ENCODE measurements at places on chromosomes 2 and 18.

GRCh38 chr2:197850882-197851450, 46.6 kb downstream of the PLCL1 start:
- no peak for DNase-seq

GRCh38 chr2:98793897-98794830, 63.2 kb upstream of the MGAT4A start:
- no peak for DNase-seq

DNA sequence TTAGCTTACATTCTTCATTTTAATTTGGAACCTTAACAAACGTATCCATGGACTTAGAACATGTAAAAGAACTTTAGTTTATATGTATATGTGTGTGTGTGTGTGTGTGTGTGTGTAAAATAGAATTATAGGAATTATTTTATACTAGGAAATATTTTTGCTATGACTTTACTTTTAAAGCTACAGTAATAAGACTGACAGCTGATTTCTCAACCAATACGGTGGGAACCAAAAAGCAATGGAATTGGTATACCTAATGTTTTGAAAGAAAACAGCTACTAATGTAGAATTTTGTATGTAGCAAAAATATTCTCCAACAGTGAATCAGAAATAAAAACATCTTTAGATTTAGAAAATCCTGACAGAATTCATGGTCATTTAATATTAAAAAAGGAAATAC, 146.5 kb upstream of the ARL4C start:
- DNase-seq: no peak

- no peak for DNase-seq
Measured at GRCh38 chr18:78771496-78772359, 207.9 kb upstream of the SALL3 start.

DNA sequence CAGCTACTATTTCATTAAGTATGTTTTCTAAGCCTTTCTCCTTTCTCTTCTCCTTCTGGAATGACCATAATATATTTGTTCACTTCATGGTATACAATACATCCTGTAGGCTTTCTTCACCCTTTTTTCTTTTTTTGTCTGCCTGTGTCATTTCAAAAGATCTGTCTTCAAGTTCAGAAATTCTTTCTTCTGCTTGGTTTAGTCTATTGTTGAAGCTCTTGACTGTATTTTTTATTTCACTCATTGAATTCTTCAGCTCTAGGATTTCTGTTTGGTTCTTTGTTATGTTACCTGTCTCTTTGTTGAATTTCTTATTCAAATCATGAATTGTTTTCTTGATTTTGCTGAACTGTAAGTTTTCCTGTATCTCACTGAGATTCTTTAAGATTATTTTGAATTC, 109.9 kb downstream of the TMEM131 start:
- no peak for DNase-seq

DNA sequence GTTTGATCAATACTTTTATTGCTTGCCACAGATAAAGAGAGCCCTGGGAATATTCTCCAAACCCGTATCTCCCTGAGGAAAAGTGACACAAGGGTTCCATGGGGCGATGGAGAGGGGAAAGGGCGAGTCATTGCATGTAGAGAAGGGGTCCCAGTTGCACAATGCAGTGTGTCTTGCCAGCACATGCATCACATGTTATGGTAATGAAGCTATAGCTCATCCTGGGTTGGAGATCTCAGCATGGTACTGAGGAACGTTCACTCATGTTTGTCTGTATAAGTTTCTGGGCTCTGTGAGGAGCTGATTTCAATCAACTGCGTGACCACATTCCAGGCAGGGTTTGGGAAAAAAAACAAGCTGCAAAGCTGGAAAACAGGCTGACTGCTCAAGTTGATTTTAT, 220.7 kb upstream of the MC4R start:
- no peak for DNase-seq

GRCh38 chr18:49625021-49625691, 63.3 kb downstream of the LIPG start:
- no peak for DNase-seq

GRCh38 chr18:22340331-22340730, 77.4 kb downstream of the CTAGE1 start:
- no peak for DNase-seq

DNA sequence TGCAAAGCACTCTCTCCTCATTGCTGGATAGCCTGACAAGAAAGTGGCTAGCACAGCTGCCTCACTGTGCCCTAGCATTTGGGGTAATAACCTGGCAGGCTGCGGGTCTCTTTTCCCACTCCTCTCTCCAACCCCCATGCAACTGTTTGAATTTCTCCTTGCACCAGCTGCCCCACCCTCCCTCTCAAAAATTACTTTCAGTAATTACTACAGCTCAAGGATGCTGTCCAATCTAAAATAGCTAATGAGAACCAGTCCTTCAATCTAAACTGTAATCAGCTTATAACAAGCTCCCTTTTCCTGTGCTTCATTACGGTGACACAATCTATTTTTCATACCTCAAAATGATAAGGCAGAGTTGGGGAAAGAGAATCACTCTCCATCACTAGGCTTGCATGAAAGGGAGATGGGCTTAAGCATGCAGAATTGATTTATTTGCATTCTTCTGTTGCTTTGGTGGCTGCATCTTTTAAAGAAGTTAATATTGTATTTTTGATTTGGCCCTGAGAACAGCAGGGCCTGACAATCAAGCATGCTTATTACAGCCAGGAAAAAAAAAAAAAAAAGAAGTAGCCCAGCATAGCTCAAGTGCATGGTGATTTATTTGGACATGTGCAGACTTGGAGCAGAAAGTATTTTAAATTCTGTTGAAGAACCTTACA, 881.8 kb downstream of the SLC4A3 start:
- no peak for DNase-seq

GRCh38 chr2:112074506-112074905, 19.4 kb downstream of the TMEM87B start:
- peak; percentile 12 for DNase-seq

DNA sequence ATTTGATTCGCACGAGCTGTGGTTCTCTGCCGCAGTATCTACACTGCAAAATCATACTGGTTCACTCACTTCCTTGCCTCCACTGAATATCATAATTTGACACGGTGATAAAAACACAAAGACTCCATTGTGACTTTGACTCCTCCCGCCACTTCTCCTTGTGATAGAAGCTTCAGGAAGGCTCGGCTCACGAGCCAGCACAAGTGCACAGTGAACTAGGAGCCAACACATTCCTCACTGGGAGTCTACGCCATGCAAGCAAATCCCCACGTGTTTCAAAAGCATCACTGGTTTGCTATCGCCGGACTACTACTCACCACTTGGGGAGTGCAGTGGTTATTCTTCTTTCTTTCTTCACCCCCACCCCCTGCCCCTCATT, 293.3 kb upstream of the PARD3B start:
- no peak for DNase-seq

GRCh38 chr2:33316328-33316727, 160.1 kb upstream of the RASGRP3 start:
- DNase-seq: no peak

DNA sequence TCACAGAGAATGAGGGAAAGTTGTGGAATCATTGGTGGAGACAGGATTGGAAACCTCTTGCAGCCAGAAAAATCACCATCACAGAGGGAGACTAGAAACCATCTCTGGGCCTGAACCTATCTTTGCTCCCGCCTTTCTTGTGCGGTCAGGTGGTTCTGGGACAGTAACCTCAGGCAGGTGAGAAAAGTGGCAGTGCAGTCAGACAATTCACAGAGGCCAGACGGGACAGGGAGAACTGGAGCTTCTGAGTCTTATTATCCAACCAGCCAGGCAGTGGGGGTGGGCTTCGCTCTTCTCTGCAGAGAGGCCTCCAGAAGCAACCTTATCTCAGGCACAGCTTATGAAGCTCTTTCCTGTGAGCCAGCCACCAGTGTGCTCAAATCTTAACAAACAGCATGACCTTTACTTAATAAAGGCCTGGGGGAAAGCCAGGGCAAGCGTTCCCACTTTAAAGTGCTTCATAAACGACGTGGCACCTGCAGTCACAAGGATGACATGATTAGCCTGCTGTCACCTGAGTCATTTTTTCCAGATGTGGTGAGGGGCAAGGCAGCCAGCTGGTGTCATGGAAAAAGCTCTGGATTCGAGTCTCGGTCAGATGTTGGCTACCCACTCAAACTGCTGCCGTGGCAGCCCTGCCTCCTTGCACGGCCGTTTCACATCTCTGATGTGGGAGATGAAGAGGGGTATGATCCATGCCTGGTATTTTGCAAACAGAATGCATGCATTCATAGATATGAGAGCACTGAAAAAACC, 109.7 kb downstream of the B3GNT2 start:
- DNase-seq: peak; percentile 47

DNA sequence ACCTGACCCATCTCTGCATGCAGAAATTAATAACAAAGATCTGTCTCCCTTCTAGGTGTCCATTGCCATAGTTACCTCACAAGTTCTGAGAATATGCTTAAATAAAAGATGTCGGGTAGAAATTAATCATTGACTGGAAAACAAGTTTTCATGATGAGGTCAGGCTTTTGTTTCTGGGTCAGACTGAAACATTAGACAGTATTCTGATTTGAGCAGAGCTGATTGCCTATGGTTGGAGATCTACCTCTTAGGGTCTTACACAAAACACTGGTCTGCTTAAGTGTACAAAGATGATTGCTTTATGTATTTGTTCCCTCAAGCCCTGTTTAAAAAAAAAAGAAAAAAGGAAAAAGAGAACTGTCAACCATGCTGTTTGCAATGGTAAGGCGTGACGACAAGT, 956.4 kb downstream of the CPS1 start:
- no peak for DNase-seq

GRCh38 chr2:101173707-101174295, 22.6 kb upstream of the TBC1D8 start:
- DNase-seq: no peak

DNA sequence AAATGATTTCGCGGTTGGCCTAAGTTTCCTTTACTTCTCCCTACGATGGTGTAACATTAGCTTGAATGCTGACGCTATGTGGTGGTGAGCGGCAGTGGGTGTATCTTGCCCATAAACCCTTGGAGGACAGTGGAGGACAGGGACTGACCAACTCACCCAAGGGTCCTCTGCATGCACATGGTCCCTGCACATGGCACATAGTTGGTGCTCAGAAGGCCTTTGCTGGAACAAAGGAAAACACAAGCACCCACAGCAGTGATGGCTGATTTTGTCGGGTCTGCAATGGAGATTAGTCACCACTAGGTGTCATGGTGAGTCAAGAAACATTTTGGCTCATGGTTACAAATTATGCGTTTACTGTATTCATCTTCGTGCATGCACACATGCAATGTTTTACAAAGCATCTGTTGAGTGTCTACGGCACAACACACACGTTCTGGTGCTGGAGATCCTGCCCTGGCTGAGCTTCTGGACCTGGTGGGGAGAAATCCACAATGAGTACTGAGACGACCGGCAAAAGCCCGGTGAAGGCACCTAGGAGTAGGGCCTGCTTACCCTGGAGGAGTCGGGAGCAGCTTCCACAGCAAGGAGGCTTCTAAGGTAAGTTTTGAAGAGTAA, 44.0 kb downstream of the PDCL3 start:
- peak; percentile 15 for DNase-seq

DNA sequence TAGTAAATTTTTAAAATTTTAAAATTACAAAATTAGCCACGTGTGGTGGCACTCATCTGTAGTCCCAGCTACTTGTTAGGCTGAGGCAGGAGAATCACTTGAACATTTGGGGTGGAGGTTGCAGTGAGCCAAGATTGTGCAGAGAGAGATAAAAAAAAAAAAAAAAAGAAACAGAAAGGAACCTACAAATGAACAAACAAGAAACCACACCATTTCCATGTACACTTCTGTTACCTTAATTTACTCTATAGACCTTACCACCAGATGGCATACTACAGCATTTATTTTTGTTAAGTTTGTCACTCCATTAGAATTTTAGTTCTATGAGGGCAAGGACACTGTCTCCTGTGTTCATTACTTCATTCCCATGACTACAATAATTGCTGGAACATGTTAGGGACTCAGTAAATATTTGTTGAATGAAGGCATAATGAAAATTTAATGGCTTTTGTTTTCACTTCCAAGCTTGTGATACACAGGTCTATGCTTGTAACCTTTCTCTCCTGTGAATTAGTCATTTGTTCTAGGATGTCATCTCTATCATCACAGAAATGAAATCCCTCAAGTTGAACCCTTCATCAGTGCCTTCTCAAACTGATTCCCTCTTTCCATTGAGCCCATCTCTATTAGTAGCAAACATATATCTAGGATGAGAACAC, 76.0 kb downstream of the ARHGAP15 start:
- peak; percentile 72 for DNase-seq

DNA sequence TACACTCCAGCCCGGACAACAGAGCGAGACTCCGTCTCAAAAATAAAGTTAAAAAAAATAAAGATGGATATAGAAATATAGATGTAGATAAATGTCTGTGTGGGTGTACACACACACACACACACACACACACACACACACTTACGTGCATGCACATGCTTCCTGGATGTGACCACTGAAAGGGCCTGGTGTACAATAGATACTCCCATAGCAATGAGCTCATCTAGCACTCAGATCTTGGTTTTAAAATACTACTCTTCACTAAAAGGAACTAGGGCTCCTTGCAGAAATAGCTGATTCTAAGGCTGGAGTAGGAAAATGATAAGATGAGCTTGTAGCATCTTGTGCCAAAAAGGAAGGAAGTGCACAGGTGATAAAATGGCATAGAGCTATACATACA, 39.1 kb downstream of the ROCK2 start:
- peak; percentile 15 for DNase-seq

DNA sequence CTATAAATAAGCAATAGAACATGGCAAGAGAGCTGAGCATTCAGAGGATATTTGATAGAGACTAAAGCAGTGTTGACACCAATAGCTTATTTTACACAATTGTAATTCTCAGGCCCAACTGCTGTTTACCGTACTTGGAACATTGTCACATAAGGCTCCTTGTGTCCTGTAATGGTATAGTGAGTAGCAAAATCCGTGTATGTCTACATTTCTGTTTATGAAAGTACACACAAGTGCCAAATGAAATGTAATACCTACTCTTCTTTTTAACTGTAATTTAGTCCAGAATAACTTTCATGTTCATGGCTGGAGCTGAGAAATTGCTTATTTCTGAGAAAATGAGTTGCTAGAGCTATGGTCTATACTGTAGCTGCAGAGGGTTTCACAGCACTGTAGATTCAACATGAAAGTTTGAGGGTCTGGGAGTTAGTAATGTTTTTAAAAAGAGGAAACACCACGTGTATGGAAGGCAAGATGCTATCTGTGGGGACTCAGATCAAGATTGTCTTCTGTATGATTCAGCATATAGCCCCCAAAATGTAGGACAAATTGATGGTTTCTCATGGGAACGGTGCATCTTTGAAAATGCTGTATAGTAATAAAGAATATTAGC, 110.2 kb upstream of the NOSTRIN start:
- no peak for DNase-seq

DNA sequence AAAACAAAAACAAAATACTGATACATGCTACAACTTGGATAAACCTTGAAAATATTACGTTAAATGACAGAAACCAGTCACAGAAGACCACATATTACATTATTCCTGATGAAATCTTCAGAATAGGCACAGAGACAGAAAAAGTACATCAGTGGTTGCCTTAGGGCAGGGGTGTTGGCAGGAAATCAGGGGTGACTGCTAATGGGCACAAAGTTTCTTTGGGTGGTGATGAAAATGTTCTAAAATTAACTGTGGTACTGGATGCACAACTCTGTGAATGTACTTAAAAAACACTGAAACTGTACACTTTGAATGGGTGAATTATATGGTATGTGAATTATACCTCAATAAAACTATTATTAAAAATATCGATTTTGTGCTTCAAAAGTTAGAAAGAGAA, 16.6 kb downstream of the NCKAP1 start:
- DNase-seq: no peak

- peak; percentile 65 for DNase-seq
Measured at GRCh38 chr18:47754311-47755101, 176.0 kb downstream of the SMAD2 start.

- DNase-seq: peak; percentile 46
Measured at GRCh38 chr2:136204971-136205370, 87.0 kb upstream of the CXCR4 start.
